ENCODE measurements at places on chromosomes 4 and X. TPM values are rescaled to one million over a fixed set of nuclear protein-coding genes. Genes with fewer than 3 reads are reported as not detected.

DNA sequence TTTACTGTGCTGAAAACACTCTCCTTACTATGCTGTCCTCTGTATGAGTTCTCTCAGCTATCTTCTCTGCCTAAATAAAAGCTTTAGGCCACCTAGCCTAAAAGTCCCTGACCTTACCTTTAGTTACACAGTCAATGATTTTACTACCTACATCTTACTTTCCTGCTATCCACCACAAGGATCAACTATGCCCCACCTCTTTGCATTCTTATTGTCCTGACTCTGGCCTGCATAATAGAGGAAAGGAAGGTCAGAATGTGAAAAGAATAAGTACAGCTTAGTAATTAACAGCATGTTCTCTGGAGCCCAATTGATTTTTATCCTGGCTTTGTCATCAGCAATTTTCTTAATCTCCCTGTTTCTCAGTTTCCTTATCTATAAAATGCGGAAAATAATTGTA is 1257.8 kb downstream of the RPA4 start:
- no peak for DNase-seq

DNA sequence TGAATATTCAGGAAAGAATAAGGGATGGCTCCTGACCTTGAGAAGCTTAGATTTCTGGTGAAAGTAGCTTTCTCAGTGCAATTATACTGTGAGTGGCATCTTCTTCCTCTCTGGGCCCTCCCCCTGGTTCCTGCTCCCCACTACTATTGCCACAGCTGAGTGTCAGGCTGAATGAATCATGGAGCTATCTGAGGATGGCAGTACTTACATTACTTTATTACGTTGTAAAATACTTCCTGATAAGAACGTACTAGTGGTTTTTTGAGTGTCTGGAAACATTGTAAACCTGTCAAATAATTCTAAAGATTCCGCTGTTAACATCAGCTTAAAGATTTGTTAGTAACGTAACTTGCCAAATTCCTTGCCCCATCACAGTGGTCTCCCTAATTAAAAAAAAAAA is 36.2 kb downstream of the ARHGAP10 start:
- no peak for DNase-seq

DNA sequence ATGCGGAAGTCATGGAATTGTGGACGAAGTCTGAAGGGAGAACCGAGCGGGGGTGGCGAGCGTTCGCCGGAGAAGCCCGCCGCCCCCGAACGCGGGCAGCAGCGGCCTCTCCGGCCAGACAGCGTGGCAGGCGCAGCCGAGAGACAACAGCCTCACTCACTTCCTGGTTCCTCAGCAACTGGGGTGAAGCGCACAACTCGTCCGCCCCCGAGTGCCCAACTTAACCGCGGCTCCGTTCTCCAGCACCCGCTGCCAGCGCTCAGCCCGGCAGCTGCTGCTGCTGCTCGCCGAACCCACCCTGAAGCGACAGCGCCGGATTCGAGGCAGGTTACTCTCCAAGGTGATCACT is 68.0 kb downstream of the NOCT start:
- peak; percentile 77 for DNase-seq

- DNase-seq: no peak
Measured at GRCh38 chrX:32280489-32280888, 930.9 kb downstream of the DMD start.

- DNase-seq: no peak
Measured at GRCh38 chr4:8028884-8029568, 89.4 kb upstream of the AFAP1 start.

LINC00632 gene
- 18.8 TPM for polyA plus RNA-seq

DNA sequence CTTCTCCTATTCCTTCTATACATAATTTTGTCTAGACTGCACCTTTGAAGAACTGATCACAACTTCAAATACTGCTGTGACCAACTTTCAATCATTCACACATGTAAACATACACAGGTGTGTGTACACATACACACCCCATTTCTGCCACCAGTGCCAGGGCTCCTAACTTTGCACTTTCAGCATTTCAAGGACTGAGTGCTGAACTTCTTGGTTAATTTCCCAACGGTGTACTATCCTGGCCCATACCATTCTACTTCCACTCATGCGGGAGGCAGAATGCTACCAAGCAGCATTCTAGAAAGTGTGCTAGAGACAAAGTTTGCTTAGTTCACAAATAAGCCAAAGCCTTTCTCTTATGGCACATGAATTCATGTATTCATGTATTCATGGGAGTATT is 51.2 kb downstream of the RPGR start:
- DNase-seq: no peak

GRCh38 chr4:55498051-55498450 is 48.7 kb downstream of the CLOCK start:
- no peak for DNase-seq

- DNase-seq: no peak
Measured at GRCh38 chr4:144782345-144782744, 136.4 kb downstream of the HHIP start.

DNA sequence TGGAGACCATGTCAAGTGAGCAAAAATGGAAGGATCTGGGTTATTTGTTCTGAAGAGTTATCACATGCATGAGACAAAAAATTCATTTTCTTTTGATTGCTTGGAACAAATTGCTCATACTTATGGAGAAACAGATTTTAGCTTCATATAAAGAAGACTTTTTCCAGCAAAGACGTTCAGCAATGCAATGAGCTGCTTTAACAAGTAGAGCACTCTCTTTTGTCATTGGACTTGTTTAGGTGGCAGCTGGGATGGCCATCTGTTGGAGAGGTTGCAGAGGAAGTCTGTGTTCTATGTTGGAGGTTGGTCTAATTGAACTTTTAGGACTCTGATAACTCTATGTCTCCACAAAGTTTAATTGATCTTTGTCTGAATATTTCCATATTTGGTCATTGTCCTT is 19.9 kb upstream of the CEP135 start:
- no peak for DNase-seq

DNA sequence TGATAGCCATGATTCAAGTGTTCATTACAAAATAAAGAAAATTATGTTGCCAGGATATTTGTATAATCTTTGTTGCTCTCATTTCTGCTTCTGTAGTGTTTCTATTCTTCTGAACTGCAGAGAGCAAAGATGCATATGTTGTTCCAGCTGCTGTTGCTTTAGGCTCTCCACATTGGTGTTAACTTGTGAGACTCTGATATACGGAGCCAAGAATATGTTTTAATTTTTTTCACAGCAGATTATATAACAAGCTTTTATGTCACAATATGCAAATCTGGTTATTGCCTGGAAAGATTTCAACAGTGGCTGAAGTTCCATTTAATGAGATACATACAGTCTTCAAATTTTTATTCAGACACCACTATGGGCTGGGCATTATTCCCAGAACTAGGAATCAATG is 655.0 kb downstream of the GRXCR1 start:
- DNase-seq: no peak

- no peak for DNase-seq
Measured at GRCh38 chr4:148292686-148293085, 149.5 kb downstream of the NR3C2 start.

DNA sequence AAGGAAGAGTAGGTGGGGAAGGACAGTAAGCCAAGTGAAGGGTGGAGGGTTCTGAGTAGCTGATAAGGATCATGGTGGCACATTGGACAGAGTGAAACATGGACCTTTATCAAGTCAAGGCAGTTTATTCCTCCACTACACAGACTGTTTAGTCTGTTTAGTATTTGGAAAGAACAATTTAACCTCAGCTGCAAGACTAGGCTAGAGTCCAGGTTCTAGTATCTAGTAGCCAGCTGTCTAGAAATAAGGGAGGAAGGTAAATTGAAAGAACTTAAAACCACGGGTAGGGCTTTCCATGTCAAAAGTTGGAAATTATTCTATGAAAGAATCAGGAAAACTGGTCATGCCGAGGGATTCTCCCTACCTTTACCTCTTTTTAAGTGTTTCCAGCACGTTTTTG is 140.1 kb upstream of the MED14 start:
- no peak for DNase-seq

DNA sequence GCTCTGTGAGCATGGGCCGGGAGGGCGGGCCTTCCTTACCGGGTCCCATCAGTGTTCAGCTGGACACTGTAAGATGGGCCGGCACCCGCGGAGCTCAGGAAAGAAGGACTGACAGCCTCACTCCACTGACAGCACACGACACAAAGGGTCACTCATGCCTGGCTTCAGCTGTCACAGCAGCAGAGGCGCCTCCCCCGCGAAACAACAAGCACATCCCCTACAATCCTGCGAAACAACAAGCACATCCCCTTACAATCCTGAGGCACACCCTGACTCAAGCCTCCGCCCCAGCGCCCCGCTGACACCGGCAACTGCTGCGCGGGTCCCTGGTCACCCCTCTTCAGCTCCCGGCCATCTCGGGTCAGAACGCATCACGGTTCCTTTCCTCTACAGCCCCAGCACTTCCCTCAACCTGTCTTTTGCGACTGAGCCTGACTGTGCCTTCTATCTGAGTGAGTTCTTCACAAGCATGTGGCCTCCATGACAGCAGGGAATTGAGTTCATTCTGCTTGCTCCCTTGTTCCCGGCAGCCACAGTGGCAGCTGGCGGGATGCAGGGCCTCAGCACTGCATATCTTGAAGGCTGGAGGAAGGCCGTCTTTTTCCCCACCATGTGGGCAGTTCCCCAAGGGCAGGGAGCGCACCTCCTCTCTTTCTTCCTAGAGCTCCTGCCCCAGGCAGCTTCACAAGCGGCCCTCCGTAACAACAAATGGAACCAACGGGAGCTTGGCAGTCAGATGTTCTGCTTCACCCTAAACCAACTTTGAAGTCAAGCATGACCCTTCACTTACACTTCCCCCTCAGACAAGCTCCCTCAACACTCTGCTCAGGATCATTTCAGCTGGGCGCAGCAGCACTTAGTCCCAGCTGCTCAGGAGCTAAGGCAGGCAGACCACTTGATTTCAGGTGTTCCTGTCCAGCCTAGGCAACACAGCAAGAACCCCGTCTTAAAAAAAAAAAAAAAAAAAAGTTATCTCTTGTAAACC is 39.6 kb downstream of the SCD5 start:
- peak; percentile 63 for DNase-seq

Measured in aorta (tissue), 5 donors.